ENCODE measurements at places on chromosomes 13 and 19.

- no peak for DNase-seq
These were observed 56.6 kb downstream of the CELF5 start for GRCh38 chr19:3281026-3281425.

GRCh38 chr13:21079221-21079620 lies 17.8 kb upstream of the LATS2 start:
- no peak for DNase-seq

DNA sequence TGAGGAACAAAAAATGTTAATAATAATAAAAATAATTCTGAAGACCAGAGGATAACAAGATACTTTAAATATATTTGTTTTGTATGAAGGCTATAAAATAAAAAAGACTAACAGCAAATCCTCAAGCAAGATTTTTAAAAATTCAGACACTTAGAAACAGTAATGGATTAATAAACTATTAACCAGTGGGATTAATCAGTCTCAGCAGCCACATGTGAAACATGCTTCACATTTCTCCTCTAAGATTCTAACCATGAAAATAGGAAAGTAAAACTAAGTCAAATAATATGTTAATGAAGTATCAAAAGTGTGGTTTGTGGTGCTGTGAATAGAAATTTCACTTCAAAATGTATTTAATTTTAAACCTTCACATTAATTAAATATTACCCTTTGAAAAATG lies 57.4 kb downstream of the KCNRG start:
- no peak for DNase-seq

GRCh38 chr19:37551129-37551993 lies 43.2 kb downstream of the ZNF571 start:
- DNase-seq = no peak

GRCh38 chr19:47458672-47459071 lies 13.0 kb downstream of the SLC8A2 start:
- DNase-seq = no peak

DNA sequence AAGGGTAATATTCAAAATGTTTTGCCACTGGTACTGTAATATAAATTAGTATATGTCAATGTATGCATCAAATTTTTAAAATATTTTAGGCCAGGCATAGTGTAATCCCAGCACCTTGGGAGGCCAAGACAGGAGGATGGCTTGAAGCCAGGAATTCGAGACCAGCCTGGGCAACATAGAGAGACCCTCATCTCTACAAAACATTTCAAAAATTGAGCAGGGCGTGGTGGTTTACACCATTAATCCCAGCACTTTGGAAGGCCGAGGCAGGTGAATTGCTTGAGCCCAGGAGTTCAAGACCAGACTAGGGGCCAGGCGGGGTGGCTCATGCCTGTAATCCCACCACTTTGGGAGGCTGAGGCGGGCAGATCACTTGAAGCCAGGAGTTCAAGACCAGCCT lies 14.1 kb upstream of the STRN4 start:
- no peak for DNase-seq

GRCh38 chr19:10230861-10231611 lies at the start of gene S1PR2:
S1PR2 (minus strand) TSS chr19:10231331; CDS start chr19:10224905, 6,426 bp downstream.
- DNase-seq = peak; percentile 24

DNA sequence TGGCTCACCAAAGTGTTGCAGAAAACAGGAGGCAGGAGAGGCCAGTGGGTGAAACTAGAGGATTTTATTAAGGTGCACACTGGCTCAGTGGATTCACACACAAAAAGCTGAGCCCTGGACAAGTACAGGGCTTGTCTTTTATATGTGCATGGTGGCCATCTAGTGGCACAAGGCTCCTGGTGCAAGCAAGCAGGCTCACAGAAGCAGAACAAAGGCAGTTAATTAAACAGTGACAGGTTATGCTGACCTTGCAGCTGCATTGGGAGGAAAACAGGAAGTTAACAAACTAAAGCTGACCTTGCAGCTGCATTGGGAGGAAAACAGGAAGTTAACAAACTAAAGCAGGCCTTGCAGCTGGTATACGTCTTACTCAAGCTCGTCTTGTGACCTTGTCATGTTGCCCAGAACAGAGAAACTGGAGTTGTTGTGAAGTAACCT lies 65.3 kb upstream of the ZNF681 start:
- DNase-seq = no peak

DNA sequence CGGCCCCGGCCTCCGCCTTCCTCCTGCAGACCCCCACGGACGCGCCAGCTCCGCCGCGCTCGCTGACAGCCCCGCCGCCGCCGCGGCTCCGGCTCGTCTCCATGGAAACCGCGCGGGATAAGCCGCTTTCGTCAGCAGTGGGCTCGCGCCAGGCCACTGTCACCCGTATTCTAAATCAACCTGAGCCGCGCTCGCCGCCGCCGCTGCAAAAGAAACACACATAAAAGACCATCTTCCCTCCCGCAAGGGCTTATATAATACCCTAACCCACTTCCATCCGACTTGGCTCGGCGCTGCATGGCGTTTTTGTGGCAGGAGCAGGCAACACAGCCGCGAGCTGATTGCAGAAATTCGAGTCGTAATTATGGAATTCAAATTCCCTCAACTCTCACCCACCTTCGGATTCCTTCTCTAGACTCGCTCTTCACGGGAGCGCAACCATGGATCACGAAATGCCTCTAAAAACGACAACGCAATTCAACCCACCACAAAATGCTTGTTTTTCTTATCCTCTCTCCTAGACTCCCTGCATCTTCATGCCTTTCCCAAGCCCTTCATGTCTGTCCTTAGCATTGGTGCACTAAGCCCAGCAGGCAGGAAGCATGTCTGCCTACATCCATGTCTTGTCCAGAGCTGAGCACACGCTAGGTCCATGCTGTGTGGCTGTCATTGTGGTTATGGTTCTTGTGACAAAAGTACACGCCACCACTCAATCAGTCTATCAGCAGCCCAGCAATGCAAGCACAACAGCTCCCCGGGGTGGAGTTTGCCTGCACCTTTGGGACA lies at the start of gene AMER2:
Gene AMER2 (minus strand): TSS at position 772 of the 786 bp plus-strand sequence. CDS start 669 bp downstream, at position 103.
- DNase-seq = peak; percentile 88

- no peak for DNase-seq
These were observed 151.9 kb downstream of the SHISA2 start for GRCh38 chr13:25899952-25900351.

DNA sequence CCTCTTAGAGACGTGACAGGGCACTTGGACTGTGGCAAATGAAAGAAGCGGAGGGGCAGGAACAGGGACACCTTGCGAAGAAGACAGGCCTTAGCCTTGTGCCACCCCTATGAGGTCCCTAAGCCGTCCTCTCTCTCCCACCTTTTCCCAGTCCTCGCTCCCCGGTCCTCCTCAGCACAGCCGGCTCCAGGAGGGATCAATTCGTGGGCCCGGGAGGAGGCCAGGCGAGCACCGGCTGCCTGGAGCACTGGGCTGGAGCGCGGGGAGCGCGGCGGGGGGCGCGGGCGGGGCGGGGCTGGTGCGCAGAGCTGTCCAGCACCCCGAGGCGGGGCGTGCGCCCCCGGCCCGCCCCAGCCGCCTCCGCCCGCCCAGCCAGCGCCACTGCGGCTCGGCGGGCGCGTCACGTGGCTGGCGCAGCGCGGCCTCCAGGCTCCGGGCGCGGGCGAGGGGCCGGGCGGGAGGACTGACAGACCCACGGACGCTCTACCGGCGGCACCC lies at the start of gene LRP3:
Gene LRP3 (plus strand): TSS at position 466 of the 498 bp plus-strand sequence. CDS start 456 bp downstream, outside the sequence.
- DNase-seq = no peak

GRCh38 chr13:87497426-87497825 lies 173.7 kb upstream of the SLITRK5 start:
- DNase-seq = no peak
